ENCODE measurements at places on chromosomes 2 and 18. TPM values are rescaled to one million over a fixed set of nuclear protein-coding genes. Genes with fewer than 3 reads are reported as not detected.

- DNase-seq: no peak
These were observed 130.5 kb downstream of the PLCL1 start for GRCh38 chr2:197934934-197935289.

GRCh38 chr2:163264341-163264740, 425.8 kb upstream of the KCNH7 start:
- DNase-seq: no peak

DNA sequence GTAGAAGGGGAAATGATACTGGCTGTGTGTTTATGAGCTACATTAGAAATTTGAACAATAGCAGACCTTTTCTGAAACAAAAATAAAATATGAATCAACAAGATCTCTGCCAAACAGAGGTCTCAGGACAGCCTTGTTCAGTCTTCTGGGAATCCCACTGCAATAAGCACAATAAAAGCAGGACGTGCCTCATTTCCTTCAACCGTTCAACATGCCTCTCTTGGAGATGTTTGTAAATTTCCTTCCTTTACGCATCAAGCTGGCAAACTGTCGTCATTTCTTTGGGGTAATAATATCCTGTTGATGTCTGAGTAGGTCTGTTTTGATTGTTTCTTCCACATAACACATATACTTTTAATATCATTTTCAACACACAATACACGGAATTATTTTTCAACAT, 77.2 kb downstream of the TCF4 start:
- peak; percentile 100 for DNase-seq

DNA sequence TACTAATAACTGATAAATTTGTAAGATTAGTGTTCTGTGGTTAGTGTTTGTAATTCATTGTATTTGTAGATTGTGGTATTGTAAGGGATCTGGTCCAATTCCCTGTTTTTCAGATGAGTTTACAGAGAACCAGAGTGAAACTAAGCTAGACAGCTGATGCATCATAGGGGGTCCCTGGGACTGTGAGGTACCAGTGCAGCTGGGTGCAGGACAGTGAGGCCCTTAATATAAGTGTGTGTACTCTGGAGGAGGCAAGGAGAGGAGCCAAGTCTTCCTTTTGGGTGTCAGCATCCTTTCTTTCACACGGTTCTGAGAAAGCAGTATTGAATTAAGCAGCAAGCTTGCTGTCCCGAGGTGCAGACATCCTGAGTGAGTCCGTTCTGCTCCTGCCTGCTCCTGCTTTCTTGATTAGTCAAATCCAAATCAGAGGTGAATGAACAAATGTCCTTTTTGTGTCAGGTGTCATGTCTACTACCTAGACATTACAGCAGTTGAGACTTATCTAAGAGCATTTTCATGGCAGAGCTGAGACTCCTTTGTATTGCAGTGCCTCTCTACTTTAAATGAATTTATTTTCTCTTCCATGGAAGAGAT, 194.9 kb downstream of the MCFD2 start:
- DNase-seq: no peak

DNA sequence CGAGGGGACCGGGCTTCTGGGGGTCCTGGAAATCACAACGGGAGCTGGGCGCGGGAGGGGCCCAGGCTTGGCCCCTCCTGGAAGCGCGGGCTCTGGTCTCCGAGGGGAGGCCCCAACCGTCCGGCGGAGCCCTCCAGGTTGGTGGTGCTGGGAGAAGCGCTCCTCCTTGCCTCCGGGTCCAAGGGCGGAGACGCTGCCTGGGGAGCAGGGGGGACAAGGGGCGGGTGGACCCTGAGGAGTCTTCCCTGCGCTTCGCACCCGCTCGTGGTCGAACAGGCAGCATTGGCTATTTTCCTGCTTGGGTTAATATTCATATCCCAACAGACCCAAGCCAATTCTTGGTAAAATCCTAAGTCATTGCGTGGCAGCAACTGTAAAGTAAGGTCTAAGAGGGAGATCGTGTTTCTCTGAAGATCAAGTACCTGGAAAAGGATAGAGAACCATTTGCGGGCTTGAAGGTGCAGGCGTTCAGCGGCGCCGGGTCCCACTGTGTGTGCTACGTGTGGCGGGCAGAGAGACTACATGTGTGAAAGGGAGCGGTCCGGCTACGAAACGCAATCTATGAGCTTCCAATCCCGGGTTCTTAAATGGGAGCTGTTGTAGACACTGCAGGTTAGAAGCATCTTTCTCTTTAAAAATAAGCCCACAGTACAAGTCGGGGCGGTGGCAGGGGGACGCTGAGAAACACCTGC, 805 bp downstream of the CIDEA start:
- DNase-seq: no peak

- no peak for DNase-seq
These were observed 47.1 kb downstream of the SLC4A1AP start for GRCh38 chr2:27710640-27711430.

DNA sequence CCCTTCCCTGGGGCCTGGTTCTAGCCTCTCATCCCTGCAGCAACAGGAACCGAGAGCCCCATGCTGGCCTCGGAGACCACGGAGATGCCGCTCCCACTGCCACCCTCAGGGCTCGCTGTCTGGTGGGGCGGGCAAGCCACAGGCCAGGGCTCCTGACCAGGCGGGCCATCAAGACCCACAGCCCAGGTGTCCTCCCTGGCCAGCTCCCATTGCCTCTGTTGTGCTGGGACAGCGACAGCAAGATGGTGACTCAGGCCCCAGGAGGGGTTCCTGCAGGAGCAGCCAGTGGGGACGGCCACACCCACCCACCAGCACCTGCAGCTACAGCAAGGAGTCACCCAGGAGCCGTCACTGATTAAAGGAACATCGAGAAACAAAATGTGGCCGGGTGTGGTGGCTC, 7.4 kb downstream of the KLHL30 start:
- no peak for DNase-seq

DNA sequence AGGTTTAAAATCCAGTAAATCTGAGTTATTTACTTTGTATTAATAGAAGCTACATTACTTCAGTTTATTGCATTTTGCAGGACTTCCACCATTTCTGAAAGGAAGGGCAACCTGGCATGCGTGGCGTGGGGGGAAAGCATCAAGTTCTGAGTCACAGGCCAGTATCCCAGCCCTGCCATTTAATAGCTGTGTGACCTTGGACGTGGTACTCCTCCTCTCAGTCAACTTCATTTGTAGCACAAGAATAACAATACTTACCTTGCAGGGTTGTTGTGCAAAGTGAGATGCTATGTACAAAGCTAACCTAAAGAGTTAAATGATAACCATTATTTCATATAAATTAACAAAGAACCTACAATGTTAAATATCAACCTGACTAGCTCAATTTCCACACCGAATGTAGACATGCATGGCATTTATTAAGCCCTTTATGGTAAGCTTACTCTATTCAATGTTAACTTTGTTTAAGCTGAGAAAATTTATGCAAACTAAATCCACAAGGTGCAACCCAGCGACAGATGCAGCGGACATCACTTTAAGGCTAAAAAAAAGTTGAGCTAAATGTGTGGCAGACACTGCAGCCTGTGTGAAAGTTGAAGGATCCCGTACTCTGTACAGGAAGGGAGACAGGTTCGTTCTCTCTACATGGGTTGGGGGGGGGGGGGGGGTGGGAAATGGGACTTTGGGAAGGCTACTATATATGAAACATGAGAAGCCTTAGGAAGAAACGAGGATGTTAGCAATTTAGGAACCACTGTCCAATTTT, 17.2 kb upstream of the STPG4 start:
- DNase-seq: no peak

- DNase-seq: no peak
These were observed 127.5 kb upstream of the TTC39C start for GRCh38 chr18:23887035-23887434.

- no peak for DNase-seq
These were observed 587.2 kb upstream of the PKDCC start for GRCh38 chr2:41460661-41461060.

DNA sequence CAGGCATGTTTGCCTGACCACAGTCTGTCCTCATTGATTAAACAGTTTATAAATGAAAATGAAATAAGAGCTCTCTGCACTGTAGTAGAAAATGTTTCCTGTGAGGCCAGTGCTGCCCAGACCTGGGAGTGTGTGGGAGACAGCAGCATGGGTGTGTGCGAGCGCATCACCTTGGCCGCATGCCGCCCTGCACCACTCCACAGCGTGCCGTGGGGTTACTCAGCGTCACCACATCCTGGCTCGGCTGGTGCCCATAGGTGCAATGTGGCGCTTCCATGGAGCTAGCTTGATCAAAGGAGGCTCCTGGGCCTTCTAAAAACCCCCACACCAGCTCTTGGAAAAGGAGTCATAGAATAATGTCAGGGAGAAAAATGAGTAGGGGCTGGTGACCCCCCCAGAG, 76.0 kb upstream of the EPC2 start:
- no peak for DNase-seq

GRCh38 chr2:23385351-23385747, 370 bp downstream of the KLHL29 start:
- no peak for DNase-seq

DNA sequence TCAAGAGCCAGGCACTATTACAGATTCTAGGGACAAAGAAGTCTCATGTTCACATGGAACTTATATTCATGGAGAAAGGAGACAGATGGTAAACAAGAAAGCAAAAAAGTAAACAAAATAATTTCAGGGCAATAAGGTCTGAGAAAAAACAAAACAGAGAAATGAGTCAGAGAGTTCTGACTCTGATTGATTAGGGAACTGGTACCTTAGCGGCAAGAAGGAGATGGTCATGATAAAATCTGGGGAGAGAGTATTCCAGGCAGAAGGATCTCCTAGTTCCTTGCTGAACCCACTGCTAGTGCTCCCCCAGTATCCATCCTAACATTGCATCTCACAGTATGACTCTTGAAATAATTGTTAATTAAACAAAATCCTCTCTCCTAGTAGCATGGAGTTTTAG, 161.8 kb upstream of the KLF7 start:
- no peak for DNase-seq

- no peak for DNase-seq
These were observed 481.4 kb upstream of the CDH7 start for GRCh38 chr18:65269375-65269774.

GRCh38 chr2:134357814-134358213, 103.9 kb downstream of the MGAT5 start:
- no peak for DNase-seq

- no peak for DNase-seq
These were observed 4.3 kb upstream of the NEUROD1 start for GRCh38 chr2:181684454-181685149.

DNA sequence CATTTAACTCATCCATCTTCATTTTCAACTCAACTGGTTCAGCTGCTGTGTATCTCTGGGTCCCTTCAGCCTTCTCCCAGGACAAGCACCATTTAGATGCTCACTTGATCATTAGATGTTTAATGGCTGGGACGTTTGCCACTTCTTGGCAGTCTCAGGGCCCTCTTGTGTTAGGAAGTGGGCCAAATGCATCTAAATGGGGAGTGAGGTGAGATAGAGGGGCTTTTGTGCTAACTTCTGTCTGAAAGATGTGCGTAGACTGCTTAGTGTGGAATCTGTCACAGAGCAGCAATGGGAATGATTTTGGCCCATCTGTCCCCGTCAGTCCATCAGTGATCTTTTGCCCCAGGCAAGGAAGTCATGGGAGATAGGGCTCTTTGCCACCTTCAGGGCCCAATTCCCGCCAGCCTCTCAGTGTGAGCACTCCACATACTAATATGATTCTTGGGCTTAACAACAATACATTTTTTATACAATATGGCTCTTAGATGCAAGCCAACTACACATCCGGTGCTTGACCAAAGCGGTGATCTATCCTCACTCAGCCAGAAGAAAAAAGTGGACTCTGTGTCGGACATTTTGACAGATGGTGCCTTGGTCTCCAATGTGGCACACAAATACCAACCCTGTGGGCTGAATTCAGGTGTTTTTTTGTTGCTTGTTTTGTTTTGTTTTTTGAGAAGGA, 95.7 kb upstream of the EPC2 start:
- DNase-seq: no peak

DNA sequence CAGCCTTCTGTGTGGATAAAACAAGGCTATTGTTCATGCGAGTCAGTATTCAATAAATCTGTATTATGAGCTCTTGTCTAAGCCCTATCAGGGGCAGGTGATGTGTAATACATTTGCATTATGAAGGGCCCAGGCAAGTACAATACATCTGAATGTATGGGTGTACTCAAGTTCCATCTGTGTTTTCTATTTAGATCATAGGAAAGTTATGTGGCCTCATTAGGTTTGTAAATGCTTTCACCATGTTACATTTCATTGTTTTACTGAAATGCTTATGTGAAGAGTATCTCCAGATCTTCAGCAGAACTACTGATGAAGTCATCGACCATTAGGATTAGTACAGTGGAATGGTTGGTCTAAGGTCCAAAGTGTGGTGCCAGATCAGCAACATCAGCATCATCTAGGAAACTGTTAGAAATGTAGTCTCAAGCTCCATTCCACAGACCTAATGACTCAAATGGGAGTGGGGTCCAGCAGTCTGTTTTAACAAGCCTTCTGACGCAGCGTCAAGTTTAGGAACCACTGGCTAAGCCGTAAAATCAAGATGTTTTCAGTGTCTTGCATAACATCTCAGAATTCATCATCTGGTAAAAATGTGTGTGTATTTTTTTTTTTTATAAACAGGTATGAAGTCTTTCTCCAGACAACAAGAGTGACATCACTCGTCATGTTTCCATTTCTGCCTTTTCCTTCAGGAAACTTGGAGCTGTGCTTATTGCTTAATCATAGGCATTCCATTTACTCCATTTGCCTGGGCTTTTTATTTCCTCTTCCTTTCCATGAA, 80.5 kb downstream of the LYPD6 start:
- no peak for DNase-seq

GRCh38 chr2:1222056-1222455, 191.2 kb upstream of the TPO start:
- no peak for DNase-seq

DNA sequence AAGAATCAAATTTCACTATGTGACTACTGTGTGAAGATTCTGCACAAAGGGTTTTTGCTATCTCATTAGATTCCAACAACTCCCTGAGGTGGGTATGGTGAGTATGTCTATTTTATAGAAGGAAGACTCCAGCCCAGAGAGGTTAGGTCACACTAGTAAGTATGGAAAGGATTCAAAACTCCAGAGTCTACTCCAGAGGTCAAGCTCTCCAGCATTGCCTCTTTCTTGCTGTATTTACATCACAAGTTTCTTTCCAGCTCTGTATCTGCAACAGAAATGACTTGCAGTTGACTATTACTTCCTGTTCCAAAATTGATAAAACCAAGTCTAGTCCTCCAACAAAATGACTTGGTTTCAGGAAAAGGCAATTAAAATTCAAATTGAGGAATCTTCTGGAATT, 2.1 kb downstream of the COL4A4 start:
- no peak for DNase-seq

GRCh38 chr18:3458952-3459853, 9.2 kb downstream of the TGIF1 start:
- no peak for DNase-seq

Gene TRAPPC8
- 61.4 TPM for total RNA-seq

Gene TANC1
- 78.7 TPM for total RNA-seq

Gene STPG4
- total RNA-seq: 0.11 TPM

Gene FBLN7
- 2.0 TPM for total RNA-seq

Gene TSPYL6
- not detected for total RNA-seq

Gene PLCD4
- 1.6 TPM for total RNA-seq

Gene ZNF638
- total RNA-seq: 131 TPM

Gene ATP6V1B1
- total RNA-seq: not detected

Gene COL6A3
- total RNA-seq: 0.14 TPM

Gene CABYR
- total RNA-seq: 1.5 TPM

Gene POTEC
- not detected for total RNA-seq

Gene PLEK
- 0.11 TPM for total RNA-seq

Gene HOXD10
- total RNA-seq: not detected

Gene GPR39
- total RNA-seq: not detected

Gene CCDC150
- total RNA-seq: 4.6 TPM

All from pulmonary artery endothelial cell (primary cell).